ENCODE measurements at places on chromosomes 12 and 14.

GRCh38 chr12:62166525-62166924, 93.7 kb upstream of the USP15 start:
- no peak for DNase-seq

- no peak for DNase-seq
Observed at GRCh38 chr12:103840462-103840875, 565 bp downstream of the NT5DC3 start.

- no peak for DNase-seq
Observed at GRCh38 chr12:94550964-94551363, 91.3 kb upstream of the CEP83 start.

- no peak for DNase-seq
Observed at GRCh38 chr12:105960319-105961083, 178.3 kb downstream of the NUAK1 start.

- peak; percentile 93 for DNase-seq
Observed at GRCh38 chr12:124758266-124759220, 105.1 kb downstream of the SCARB1 start.

DNA sequence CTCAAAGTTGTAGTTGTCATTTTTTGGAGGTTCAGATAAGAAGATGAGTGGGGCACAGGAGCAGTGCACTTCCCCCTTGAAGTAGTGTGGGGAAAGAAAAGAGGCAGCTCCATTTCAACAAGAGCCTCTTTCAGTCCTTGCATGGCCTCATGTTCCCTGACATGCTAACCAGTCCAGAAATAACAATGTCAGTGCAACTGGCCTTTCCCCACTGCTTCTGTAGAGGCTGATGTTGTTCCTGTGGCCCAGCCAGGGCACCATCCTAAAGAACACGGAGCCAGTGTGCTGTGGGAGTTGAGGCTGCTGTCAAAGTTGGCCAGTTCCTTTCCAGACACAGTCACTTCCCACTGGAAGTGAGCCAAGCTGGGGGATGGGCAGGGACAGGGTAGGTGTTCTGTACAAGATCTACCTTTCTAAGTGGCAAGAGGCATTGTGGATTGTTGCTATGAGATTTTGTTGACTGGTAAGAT, 77.7 kb upstream of the SLC38A2 start:
- DNase-seq, result peak; percentile 73

GRCh38 chr14:105021656-105022275, 883 bp upstream of the CDCA4 start:
- DNase-seq, result peak; percentile 51

DNA sequence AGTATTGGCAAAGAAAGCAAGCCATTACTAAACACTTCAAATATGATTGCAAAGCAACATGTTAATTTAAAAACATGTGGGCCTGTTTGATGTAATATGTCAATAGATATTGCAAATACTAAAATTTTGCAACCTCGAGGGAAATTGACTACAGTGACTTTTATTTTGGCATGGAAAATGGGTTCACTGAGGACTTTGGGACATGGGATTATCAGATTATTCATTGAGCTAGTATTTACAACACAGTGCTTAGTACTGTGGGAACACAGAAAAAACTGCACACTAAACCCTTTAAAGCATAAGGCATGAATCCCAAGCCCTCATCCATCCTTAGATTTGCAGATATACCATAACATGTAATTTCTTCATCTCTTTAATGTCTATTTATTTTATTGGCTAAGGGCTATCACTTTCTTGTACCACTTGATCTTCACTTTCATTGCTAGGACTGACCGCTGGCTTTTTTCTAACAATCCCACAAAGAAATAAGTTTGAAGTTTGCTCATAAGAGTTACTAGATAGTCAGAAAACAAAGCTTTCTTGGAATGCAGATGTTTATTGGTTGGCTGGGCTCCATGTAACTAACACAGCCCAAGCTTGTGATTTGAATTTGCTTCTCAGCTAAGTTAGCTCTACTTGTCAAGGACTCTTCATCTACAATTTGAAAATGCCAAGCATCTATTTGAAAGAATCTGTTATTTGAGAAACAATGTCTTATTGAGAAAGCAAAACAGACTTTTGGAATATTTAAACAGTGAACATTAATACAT, 48.7 kb downstream of the PPFIBP1 start:
- no peak for DNase-seq

- peak; percentile 71 for DNase-seq
Observed at GRCh38 chr14:90235179-90235976, 21.0 kb upstream of the PSMC1 start.

DNA sequence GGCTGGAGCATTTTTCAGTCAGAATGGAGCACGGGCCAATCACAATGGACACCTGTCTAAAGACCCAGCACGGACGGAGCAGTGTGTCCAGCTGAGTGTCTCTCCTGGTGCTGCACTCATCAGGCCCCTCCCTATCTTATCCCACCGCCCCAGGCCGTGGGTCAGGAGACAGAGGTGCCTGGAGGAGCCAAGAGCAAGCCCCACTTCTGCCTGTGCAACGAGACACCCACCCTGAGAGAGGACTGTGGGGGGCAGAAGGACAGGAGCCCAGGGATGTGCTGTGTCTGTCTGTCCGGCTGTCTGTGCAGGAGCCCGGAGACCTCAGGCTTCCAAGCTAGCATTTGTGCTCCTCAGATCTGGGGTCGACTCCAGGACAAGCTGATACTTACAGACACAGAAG, 69.6 kb upstream of the SFSWAP start:
- DNase-seq, result no peak

DNA sequence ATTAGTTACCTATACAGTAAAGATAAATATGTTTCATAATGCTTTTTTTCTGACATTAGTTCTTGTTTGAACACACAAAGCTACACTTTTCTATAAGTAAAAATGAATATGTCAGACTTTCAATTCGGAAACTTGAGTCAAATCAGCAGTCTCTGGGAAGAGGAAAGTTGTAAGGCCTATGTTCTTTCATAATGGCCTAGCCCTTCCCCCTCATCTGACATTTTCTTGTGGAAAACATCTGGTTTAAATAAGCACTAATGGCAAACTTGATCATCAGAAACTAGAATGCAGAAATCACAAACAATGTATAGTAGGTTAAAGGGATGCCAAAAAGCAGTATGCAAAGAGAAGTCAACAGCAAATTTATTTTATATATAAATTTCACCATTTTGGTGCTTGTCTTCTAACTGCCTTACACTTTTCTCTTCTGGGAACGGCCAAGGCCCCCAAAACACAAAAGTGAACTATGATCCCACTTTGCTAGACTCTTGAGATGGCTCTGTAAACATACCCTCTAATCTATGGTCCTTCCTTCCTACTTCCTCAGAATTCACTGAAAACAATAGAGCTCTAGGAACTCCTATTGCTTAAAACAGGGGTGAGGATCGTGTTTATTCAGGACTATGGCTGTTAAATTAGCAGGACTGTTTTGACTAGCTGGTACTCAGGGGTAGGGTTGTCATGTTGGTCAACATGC, 444.1 kb downstream of the RAD51B start:
- DNase-seq, result no peak

DNA sequence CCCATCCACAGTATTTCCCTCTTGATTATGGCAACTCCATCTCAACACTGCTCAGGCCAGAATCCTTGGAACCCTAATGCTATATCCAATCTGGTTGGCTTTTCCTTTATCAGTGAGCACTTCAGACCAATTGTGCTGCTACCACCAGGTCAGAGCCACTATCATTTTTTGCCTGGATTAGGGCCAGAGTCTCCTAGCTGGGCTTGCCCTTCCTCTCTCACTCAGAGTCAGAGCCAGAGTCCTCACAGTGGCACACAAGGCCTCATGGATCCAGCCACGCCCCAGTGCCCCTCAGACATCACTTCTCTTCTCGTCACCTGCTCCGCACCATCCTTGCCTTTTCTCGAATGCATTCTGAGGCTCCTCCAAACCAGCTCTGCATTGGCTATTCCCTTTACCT, 211.1 kb downstream of the ANO6 start:
- no peak for DNase-seq

Measured in BE2C (cell line).